ENCODE measurements at places on chromosomes 7 and 10.

DNA sequence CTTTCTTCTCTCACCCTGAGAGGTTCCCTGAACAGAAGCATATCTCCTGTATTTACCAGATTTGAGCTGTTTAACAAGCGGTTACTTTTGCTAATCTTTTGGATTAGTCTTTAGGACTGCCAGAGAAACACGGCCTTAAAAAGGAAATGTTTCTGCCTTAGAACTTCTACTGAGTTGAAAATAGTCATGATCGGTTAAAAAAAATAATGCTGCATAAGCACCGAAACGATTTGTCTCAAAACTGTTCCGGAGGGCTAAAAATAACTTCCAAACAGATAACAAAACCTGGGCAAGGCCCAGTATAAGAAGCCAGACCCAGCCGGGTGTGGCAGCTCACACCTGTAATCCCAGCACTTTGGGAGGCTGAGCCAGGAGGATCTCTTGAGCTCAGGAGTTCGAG is 43.3 kb upstream of the CYTH3 start:
- DNase-seq, result no peak

DNA sequence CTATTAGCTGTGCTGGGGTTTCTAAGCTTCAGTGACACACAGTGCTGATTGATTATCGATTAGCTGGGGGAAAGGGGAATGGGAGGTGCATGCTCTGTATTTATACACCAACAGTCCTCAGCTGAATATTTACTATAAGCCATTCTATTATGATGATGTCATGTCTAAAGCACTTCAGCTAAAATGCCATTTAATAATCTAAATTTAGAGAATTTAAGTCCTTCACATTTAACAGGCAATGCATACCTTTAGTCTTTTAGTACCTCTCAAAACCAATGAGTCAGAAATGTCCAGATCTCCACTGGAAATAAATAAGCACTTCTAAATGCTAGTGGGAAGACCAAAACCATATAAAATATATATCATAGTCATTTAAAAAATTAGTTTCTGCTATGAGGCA is 24.6 kb downstream of the RPP38 start:
- no peak for DNase-seq

DNA sequence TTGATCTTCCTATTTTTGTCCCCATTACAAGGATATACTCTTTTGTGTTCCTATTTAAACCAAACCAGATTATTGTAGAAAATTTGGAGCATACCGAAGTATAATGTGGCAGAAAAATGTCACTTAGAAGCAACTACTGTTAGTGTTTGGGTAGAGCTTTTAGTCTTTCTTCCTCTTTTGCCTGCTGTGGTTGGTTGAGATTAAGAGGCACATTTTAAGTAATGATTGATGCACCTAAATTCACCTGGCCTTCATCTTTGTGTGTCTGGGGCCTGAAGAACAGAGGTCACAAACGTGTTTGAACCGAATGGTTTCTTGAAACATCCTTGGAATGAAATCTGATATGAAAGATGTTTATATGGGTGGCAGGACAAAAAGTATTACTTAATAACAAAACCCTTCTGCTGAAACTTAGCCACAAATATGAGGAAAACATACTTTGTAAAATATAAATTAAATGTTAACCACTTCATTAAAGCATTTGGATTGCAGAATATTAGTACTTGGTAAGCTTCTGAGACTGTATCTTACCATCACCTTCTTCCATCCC is 2.6 kb downstream of the BPGM start:
- no peak for DNase-seq

DNA sequence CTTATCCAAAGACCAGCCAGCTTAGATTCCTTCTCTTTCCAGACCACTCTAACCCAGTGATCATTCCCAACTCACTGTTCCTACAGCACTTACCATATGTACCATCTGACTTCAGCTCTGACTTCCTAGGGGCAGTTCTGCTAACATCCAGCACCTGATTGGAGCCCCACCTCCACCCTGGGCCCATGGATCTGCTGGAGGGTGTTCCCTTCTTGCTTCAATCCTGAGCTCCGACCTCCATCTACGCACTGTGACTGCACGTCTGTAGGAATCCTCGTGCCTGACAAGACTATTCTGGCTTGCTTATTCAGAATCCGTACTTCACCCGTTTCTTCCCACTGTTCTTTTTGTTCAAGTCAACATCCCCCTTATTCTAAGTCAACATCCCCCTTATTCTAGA is 57.6 kb downstream of the HIPK2 start:
- DNase-seq, result no peak

GRCh38 chr7:141991140-141991539 is 4.5 kb upstream of the MGAM start:
- no peak for DNase-seq

- DNase-seq, result no peak
Measured at GRCh38 chr7:116324582-116324981, 114.2 kb downstream of the TES start.

GRCh38 chr7:151085329-151085690 is 965 bp upstream of the AGAP3 start:
- DNase-seq, result no peak

DNA sequence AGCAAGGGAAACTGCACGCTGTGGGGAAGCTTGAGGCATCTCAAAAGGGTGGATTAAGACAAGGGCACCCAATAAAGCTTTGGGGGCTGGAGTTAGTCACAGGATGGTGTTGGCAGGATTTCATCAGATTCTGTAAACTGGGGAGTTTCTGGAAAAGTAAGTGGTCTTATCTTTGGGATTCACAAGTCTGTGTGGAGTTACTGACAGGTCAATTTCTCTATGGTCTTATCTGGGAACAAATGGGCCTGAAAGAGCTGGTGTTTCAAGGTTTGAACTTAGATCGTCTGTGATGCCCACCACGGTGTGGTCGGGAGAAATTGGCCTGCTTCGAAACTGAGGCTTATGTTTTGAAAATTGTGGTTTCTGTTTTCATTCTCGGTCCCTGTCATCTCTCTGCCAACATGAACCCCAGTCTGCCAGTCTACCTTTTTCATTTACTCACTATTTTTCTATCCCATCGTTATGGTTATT is 23.8 kb upstream of the AOAH start:
- no peak for DNase-seq

- DNase-seq, result peak; percentile 49
Measured at GRCh38 chr10:95832216-95833041, 75.3 kb upstream of the CC2D2B start.

GRCh38 chr10:98257198-98257597 is 10.8 kb downstream of the LOXL4 start:
- DNase-seq, result no peak

- DNase-seq, result no peak
Measured at GRCh38 chr10:13470270-13470669, 58.5 kb downstream of the BEND7 start.

DNA sequence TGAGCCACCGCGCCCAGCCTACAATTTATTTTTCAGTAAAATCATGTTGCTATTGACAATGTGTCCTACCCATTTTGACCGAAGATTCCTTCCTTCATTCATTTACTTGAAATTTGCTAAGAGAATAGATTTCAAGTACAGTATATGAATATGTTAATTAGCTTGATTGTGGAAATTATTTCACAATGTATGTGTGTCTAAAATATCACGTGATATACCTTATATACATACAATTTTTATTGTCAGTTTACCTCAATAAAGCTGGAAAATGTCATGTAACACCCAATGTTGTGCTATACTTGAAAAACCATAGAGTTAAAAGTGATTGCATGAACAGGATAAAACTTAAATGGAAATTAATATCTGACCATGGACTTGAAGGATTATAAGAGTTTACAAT is 521.7 kb upstream of the ANKRD30A start:
- no peak for DNase-seq

- DNase-seq, result no peak
Measured at GRCh38 chr10:108597031-108597430, 1326.3 kb downstream of the XPNPEP1 start.

- DNase-seq, result no peak
Measured at GRCh38 chr7:116948934-116949333, 4.4 kb upstream of the ST7 start.

DNA sequence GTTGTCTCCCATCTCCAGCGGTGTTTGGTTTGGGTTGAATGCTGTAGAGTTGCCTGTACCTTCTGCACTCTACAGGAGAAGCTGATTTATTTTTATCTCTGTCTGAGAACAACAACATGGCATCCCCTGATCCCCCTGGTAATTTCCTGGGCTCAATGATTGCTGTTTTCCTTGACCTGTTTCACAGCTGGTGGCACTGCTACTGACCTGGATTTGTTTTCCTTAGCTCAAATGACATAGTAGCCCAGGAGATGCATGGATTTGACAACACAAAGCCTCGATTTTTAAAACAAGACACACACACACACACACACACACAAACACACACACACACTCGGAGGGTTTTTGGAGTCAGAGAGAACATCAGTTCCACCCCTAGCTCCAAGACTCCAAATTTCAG is 301.6 kb downstream of the NRG3 start:
- no peak for DNase-seq

GRCh38 chr10:113621799-113622198 is 42.0 kb downstream of the NRAP start:
- DNase-seq, result no peak

Measured in activated naive CD4-positive, alpha-beta T cell treated with Interleukin-2 at 50 U/mL for 16 hours (primary cell).